AG10803 (cell line): ENCODE measurements at places on chromosomes 2 and 18.

- DNase-seq, result no peak
These were observed 6.1 kb upstream of the SESTD1 start for GRCh38 chr2:179270689-179271088.

GRCh38 chr2:216774180-216774579 is 78.8 kb upstream of the IGFBP5 start:
- peak; percentile 21 for DNase-seq

DNA sequence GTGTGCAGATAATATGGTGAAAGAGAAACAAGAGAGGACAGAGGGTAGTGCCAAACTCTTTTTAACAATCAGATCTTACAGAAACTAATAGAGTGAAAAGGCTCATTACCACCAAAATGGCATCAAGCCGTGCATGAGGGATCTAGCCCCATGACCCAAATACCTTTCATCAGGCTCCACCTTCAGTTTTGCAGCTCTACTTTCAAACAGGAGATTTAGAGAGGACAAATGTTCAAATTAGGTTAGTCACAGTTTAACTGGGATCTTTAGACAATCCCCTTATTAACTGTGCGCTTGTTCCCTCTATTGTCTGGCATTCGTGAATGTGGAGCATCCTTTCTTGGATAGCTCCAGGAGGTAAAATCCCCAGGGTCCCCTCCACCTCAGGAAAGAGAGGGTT is 1209.3 kb upstream of the CHAC2 start:
- no peak for DNase-seq

DNA sequence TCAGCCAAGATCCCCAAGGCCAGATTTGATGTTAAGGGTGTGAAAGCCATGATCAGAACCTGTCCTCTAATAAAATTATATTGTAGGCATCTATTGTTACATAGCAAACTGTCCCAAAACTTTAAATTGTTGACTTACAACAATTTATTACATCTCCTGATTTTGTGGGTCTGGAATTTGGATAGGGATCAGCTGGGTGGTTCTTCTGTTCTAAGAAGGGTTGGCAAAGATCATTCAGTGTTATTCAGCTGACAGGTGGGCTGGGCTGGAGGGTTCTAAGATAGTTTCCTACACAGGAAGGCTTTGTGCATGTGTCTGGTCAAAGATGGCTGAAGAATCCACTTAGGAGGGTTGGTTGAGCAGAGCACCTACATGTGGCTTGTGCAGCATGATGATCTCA is 50.0 kb downstream of the SOCS6 start:
- DNase-seq, result no peak

DNA sequence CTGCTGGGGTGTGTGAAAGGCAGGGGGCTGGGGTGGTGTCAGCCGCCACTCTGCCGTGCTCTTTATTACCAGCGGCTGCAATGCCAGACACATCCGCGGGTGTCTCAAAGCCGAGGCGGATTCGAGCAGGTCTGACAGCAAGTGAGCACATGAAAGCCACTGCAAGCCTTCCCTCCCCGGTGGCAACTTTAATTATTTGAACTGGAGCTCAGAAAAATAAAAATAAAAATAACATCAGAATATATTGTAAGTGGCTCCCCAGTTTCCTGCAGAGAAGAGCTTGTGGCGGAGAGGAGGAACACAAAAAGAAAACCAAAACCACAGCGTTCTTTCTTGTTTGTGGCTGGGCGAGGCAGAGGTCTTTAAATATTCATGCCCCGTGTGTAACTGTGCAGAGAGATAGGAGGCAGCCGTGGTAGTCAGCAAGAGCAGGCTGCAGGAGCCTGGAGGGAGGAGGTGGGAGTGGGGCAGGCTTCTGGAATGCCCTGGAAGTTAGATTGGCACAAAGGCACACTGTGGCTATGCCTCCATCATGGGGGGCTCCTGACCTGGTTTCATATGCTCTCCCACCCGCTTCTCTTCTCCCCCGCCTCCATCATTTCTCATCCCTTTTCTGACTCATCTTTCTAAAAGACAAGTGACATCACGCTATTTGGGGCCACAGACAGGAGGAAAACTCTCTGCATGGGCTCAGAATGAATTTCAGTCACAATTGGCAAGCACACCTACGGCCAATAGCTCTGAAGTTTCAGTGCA is 199.8 kb downstream of the CLIP4 start:
- DNase-seq, result peak; percentile 12

DNA sequence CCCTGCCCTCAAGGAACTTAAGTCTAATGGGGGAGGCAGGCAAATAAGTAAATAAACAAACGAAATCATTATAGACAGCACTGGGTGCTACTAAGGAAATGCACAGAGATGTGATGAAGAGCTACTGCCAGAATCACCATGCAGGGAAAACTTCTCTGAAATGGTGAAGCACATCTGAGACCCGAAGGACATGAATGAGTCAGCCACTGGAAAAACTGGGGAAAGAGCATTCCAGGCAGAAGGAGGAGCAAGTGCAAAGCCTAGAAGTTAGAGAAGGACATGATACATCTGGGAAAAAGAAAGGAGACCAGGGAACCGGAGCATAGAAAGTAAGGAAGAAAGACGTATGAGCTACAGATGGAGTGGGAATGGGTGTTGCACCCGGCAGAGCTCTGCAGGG is 56.8 kb downstream of the TGFA start:
- DNase-seq, result peak; percentile 43

DNA sequence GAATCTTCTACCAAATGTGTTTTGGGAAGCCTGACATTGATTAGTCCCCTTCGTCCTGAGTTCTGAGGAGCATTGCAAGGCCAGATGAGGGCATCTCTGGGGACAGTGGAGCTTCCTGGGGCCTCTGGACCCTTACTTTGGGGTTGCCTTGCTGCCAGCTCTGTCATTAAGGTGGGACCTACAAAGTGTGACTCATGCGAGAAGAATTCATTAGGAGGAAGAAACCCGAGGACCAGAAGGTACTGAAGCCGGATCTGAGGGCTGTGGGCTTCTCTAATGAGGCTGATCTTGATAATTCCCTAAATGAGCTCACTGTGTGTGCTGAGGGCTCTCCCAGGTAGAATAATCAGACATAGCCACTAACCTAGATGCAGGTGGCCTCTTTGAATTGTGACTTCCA is 695 bp upstream of the SCYGR2 start:
- DNase-seq, result no peak

DNA sequence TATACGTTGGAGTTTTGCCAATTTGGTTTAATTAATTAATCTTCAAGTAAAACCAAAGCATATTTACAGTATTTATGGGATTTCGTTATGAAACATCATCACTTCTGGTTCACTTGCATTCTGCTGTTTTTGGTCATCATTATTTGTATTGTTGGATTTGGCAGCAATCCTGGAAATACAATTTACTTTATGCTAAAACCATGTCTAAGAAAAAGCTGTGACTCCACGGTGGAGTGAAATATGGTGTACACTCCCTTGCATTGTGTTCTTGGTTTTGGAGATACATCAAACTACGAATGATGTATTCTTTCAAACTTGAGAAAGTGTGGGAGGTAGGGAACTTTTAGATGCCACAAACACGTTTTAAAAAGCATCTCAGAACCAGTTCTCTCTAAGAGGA is 106.4 kb downstream of the CTAGE1 start:
- DNase-seq, result peak; percentile 49

- no peak for DNase-seq
These were observed 56.0 kb upstream of the GRB14 start for GRCh38 chr2:164677271-164677670.

DNA sequence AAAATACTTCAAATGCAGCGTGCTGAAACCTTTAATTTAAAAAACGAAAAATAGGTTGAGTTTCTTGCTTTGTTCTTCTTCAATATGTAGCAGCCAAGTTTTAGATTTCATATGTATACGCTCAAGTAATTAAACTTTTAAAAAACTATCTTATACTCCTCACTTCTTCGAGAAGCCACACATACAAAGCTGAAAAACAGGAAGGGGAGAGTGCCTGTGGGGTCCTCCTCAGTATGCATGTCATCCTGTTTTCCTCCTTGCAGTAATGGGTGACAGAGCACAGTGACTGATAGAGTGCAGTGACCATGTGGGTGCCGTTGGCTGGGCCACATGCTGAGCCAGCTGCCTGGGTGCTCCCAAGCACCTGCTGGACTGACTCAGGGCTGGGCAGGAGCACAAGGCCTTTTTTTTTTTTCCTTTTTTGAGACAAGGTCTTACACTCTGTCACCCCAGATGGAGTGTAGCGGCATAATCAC is 33.3 kb downstream of the UXS1 start:
- DNase-seq, result no peak

DNA sequence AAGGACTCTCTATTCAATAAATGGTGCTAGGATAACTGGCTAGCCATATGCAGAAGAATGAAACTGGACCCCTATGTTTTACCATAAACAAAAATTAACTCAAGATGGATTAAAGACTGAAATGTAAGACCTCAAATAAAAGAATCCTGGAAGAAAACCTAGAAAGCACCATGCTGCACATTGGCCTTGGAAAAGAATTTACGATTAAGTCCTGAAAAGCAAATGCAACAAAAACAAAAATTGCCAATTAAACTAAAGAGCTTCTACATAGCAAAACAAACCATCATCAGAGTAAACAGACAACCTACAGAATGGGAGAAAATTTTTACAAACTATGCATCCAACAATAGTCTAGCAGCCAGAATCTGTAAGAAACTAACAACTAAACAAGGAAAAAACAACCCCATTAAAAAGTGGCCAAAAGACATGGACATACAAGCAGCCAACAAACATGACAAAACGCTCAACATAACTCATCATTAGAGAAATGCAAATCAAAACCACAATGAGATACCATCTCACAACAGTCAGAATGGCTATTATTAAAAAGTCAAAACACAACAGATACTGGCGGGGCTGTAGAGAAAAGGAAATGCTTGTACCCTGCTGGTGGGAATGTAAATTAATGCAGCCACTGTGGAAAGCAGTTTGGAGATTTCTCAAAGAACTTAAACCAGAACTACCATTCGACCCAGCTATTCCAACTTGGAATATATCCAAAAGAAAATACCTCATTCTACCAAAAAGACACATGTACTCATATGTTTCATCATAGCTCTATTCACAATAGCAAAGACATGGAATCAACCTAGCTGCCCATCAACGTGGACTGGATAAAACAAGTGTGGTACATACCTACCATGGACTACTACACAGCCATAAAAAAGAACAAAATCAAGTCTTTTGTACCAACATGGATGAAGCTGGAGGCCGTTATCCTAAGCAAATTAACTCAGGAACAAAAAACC is 30.6 kb downstream of the SEPTIN10 start:
- peak; percentile 27 for DNase-seq

GRCh38 chr2:1156531-1156930 is 205.9 kb downstream of the SNTG2 start:
- no peak for DNase-seq

GRCh38 chr2:98245491-98245890 is 100.8 kb upstream of the CNGA3 start:
- DNase-seq, result no peak

DNA sequence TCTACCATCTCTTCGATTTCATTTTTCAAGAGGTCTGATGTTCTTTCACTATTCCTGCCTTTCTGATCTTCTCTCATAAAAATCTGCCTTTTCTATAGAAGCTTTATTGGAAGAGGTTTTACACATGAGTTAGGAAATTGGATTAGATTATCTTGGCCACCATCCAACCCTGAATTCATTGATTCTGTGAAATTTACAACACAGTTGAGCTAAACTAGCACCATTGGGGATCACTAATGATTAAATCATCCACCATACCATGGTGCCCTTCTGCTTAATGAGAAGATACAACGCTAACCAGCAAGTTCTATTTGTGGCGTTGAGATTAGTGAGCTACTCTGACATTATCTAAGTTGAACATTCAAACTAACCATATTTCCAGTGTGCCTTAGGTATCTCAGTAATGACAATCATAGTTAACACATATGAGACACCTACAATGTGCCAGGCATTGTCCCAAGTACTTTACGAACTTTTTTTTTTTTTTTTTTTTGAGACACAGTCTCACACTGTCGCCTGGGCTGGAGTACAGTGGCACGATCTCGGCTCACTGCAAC is 17.3 kb upstream of the LBH start:
- DNase-seq, result no peak

DNA sequence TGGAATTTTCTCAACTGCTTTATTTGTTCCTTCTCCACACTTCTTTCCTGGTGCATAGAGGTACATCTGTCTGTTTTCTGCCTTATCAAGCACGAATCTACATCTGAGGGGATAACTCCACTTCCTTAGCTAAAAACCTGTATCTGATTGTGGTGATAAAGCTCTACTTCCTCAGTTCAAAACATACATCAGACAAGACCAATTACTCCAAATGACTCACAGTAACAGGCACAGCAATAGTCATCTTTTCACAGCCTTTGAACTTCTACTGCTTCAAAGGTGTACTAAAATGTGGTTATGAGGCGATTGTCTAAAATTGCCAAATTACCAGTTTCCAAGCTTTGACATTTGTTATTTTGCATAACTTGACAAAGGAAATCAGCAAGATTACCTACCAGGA is 803.6 kb upstream of the ZEB2 start:
- peak; percentile 20 for DNase-seq

DNA sequence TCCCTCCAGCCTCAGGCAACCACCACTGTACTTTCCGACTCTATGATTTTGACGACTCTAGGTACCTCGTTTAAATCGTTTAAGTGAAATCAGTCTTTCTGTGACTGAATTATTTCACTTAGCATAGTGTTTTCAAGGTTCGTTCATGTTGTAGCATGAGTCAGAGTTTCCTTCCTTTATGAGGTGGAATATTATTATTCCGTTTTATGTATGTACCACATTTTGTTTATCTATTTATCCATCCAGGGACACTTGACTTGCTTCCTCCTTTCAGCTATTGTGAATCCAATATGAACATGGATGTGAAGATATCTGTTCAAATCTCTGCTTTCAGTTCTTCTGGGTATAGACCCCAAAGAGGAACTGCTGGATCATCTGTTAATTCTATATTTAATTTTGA is 19.1 kb downstream of the IL1R2 start:
- no peak for DNase-seq

DNA sequence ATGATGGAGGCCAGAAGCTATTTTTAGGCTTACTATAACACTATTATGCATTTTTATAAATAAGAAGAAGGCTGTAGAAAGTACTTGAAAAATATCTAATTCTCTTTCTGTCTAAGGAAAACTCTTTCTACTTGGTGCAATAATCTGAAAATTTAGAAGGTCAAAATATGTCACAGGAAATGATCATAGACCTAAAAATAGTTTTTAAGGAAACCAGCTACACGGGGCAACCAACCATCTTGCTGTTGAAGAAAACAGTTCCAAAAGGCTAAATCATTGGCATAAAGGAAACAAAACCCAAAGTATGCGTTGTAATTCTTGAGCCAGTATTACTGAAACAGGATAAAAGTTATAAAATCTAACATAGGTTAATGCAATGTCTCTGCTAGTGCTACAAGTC is 40.2 kb downstream of the SOCS6 start:
- DNase-seq, result peak; percentile 15

DNA sequence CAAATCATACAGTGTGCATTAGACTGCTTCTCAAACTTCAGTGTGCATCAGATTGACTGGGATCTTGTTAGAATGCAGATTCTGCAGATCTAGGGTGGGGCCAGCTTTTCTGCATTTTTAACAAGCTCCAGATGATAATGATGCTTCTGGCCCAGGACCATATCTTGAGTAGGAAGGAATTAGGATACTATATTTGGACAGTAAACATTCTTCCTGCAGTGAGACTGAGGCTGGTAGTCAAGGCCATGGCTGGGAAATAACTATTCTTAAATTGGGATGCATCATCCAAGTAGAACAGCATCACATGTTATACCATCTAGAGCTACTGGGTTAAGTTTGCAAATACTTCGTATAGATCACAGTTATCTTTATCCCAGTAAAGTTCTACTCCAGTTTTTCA is 28.4 kb upstream of the ARMC9 start:
- peak; percentile 89 for DNase-seq
